ENCODE measurements at places on chromosomes 13 and 19. TPM values are rescaled to one million over a fixed set of nuclear protein-coding genes. Genes with fewer than 3 reads are reported as not detected.

The IRS2 gene
- 9.9 TPM for total RNA-seq

The DIAPH3 gene
- total RNA-seq, result 27.9 TPM

The DOCK6 gene
- 20.0 TPM for total RNA-seq

The PABPC3 gene
- 0.38 TPM for total RNA-seq

The CEACAM4 gene
- total RNA-seq, result not detected

The CALR gene
- 2,363 TPM for total RNA-seq

The ZIK1 gene
- total RNA-seq, result 0.53 TPM

The POLD1 gene
- total RNA-seq, result 34.5 TPM

The PDX1 gene
- total RNA-seq, result not detected

The ADM5 gene
- total RNA-seq, result 0.59 TPM

The RXFP2 gene
- not detected for total RNA-seq

The ZNF845 gene
- 4.4 TPM for total RNA-seq

The ZNF607 gene
- total RNA-seq, result 5.0 TPM

The PNMA8B gene
- total RNA-seq, result 0.05 TPM

The TUBB4A gene
- total RNA-seq, result not detected

The NANOS3 gene
- total RNA-seq, result 1.2 TPM

The TRPC4 gene
- total RNA-seq, result 17.5 TPM

The SHISA7 gene
- not detected for total RNA-seq

The NTN5 gene
- total RNA-seq, result 0.12 TPM

The LHB gene
- not detected for total RNA-seq

The BRCA2 gene
- 7.4 TPM for total RNA-seq

The DCLK1 gene
- total RNA-seq, result not detected

The APLP1 gene
- total RNA-seq, result 26.0 TPM

The GJB2 gene
- not detected for total RNA-seq

The FUT3 gene
- total RNA-seq, result not detected

The TTC9B gene
- not detected for total RNA-seq

The MAP4K1 gene
- 0.29 TPM for total RNA-seq

The TEX29 gene
- total RNA-seq, result not detected

The ANGPTL8 gene
- total RNA-seq, result not detected

The ZNF681 gene
- 0.92 TPM for total RNA-seq

The NBEA gene
- 6.0 TPM for total RNA-seq

The ANGPTL4 gene
- total RNA-seq, result 2.3 TPM

The ODAD3 gene
- total RNA-seq, result 1.1 TPM

The NKG7 gene
- total RNA-seq, result not detected

The ZNF665 gene
- 0.23 TPM for total RNA-seq

The SCN1B gene
- total RNA-seq, result 13.4 TPM

The MAG gene
- total RNA-seq, result not detected

The KCNC3 gene
- not detected for total RNA-seq

The ZNF491 gene
- 2.1 TPM for total RNA-seq

The FBXL12 gene
- total RNA-seq, result 29.1 TPM

The KIR3DL2 gene
- total RNA-seq, result not detected

The C19orf53 gene
- 137 TPM for total RNA-seq

The FXYD1 gene
- total RNA-seq, result not detected

The PGLYRP1 gene
- total RNA-seq, result not detected

The MYO16 gene
- not detected for total RNA-seq

The HSPB6 gene
- total RNA-seq, result 38.0 TPM

The NALCN gene
- 5.5 TPM for total RNA-seq

The AMH gene
- total RNA-seq, result 1.0 TPM

The GARIN5A gene
- not detected for total RNA-seq

The ZNF808 gene
- 16.0 TPM for total RNA-seq

The CCDC70 gene
- total RNA-seq, result not detected

Data from HFFc6 (cell line).